NCI-H460 (cell line): ENCODE measurements at places on chromosomes 1 and 21.
A peak's percentile ranks its signal among the peaks of the same experiment; 100 is the strongest.

DNA sequence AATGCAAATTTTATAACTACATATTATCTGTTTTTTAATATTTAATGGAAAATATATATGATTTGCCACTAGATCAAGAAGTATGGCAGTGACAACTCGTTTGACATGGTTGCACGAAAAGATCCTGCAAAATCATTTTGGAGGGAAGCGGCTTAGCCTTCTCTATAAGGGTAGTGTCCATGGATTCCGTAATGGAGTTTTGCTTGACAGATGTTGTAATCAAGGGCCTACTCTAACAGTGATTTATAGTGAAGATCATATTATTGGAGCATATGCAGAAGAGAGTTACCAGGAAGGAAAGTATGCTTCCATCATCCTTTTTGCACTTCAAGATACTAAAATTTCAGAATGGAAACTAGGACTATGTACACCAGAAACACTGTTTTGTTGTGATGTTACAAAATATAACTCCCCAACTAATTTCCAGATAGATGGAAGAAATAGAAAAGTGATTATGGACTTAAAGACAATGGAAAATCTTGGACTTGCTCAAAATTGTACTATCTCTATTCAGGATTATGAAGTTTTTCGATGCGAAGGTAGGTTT lies 556 bp downstream of the IFI44 start:
- DNase-seq = no peak

- DNase-seq = no peak
These were observed 173.8 kb downstream of the ETS2 start for GRCh38 chr21:38979271-38980121.

GRCh38 chr21:45607021-45607908 lies 36.3 kb upstream of the PCBP3 start:
- DNase-seq = peak; percentile 14

DNA sequence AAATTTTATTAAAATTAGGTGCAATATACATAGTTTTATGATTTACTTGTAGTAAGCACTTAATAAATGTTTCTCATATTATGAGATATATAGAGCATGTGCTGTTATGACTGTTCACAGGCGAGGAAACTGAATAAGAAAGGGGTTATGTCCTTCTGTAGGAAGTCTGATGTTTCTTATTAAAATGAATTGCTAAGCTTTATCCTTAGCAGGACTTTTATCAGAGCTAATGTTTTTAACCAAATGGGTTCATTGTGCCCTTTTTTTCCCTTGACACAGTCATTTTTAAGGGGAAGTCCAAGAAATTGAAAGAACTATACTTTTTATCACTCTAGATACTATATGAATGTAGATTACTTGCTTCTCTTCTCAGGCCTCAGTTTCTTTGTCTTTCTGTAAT lies 285.2 kb downstream of the PTPRC start:
- no peak for DNase-seq

DNA sequence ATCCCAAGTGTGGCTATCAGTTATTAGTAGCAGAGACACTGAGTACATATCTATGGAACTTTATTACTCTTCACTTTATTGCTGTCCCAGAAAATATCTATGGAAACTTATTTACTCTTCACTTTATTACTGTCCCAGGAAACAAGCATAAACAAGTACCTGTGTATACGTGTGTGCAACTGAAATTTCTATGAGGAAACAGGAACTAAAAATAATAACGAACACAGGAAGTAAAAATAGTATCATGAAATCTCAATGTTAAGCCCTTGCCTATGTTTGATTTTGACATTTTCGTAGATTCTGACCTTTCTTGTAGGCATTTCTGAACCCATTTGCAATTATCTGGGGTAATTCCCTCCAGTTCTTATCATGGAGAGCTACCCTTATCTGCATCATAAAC lies 64.9 kb upstream of the KRTAP19-8 start:
- DNase-seq = no peak

- no peak for DNase-seq
These were observed 65.6 kb upstream of the EDEM3 start for GRCh38 chr1:184820218-184820750.

DNA sequence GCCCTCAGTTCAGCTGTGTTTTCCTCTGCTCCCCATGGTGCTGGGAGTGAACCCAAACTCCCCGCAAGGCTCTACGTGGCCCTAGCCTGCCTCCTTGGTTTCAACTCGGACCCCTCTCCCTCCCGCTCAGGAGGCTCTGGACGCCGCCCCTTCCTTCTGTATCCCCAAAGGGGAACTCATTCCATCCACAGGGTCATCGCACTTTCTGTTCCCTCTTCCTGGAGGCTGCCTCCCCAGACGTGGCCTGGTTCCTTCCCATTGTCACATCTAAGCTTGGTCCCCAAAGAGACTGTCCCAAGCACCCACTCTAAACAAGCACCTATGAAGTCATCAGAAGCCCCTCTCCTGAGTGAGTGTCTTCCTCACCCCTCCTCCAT lies 10.9 kb downstream of the KCNAB2 start:
- DNase-seq = no peak

DNA sequence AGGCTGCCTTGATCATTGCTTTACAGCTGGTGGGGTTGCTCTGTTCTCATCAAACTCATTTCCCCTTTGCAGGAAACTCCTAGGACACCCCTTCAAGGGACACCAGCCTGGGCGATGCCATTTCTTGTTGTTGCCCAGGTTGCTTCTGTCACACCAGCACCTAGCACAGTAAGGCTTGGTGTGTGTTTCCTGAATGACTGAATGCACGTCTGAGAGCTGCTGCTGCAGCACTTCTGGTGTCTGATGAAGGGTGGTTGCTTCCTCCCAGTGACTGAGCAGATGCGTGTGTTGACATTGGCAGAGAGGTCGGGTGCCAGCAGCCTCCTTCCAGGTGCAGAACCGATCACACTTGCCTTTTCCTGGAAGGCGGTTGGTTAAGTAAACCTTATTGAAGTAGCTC lies 477.4 kb downstream of the CAMTA1 start:
- no peak for DNase-seq

GRCh38 chr1:25431955-25432719 lies 1.4 kb downstream of the MACO1 start:
- no peak for DNase-seq

GRCh38 chr1:153848805-153849204 lies 73.6 kb downstream of the SLC27A3 start:
- no peak for DNase-seq

GRCh38 chr1:207644852-207645634 lies at the start of gene CR1L:
CR1L (plus strand) TSS chr1:207645133; CDS start chr1:207645234, 101 bp downstream.
- DNase-seq = peak; percentile 45

- DNase-seq = no peak
These were observed 265.5 kb downstream of the PTPRC start for GRCh38 chr1:198904321-198904720.

DNA sequence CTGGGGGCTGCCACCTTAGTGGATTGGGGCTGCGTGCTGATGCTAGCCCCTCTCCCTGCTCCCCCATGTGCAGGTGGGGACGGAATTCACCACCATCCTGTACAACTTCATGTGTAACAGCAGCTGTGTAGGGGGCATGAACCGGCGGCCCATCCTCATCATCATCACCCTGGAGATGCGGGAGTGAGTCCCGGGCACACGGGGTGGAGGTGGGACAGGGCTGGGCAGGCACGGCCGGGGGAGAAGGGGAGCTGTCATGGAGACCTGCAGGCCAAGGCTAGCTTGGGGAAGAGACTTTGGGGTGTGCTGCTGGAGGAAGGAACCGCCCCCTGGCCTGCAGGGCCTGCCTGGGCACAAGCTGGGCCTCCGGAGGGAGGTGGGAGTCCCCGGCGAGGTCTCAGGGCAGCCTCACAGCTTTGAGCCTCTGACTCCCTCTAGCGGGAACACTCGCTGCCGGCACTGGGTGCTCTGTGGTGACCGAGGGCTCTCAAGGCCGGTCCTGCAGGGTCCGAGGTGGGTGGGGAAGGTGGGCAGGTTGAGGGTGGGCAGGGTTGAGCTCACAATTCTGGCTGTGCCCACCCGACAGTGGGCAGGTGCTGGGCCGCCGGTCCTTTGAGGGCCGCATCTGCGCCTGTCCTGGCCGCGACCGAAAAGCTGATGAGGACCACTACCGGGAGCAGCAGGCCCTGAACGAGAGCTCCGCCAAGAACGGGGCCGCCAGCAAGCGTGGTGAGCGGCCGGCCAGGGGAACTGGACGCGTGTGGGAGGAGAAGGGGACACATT lies 25.0 kb upstream of the CCDC27 start:
- DNase-seq = peak; percentile 8
